A549 treated with CpdA at 1 μM for 4 hours (cell line): ENCODE measurements at places on chromosomes 2 and 18. TPM values are rescaled to one million over a fixed set of nuclear protein-coding genes. Genes with fewer than 3 reads are reported as not detected.

Gene IL37
- total RNA-seq: not detected in 5 replicates

Gene YWHAQ
- total RNA-seq: 623 to 677 TPM (median 635 TPM) in 5 replicates

Gene UGT1A8
- 0.03 to 0.08 TPM in 2 of 5 replicates, not detected in the others for total RNA-seq

Gene SLC4A3
- total RNA-seq: 2.4 to 4.0 TPM (median 2.9 TPM) in 5 replicates

Gene CYS1
- total RNA-seq: 0.90 to 1.3 TPM (median 1.1 TPM) in 5 replicates

Gene DLX2
- 0.43 to 0.99 TPM (median 0.60 TPM) in 5 replicates for total RNA-seq

Gene FRZB
- 0.03 TPM in 1 of 5 replicates, not detected in the others for total RNA-seq

Gene GDF7
- total RNA-seq: 0.02 to 0.06 TPM (median 0.03 TPM) in 5 replicates

Gene GAL3ST2
- total RNA-seq: 0.24 to 0.44 TPM (median 0.34 TPM) in 4 of 5 replicates, not detected in the other

Gene EPG5
- 4.0 to 5.2 TPM (median 4.3 TPM) in 5 replicates for total RNA-seq

Gene CXCR1
- total RNA-seq: not detected in 5 replicates

Gene CD8B
- total RNA-seq: not detected in 5 replicates

Gene SOX11
- total RNA-seq: not detected in 5 replicates

Gene PLEK
- 0.01 TPM in 1 of 5 replicates, not detected in the others for total RNA-seq

Gene BCS1L
- 39.2 to 51.4 TPM (median 48.7 TPM) in 5 replicates for total RNA-seq

Gene BMP10
- not detected in 5 replicates for total RNA-seq

Gene CNGA3
- not detected in 5 replicates for total RNA-seq

Gene GALR1
- not detected in 5 replicates for total RNA-seq

Gene ZNF2
- 3.1 to 5.0 TPM (median 3.4 TPM) in 5 replicates for total RNA-seq

Gene RASGRP3
- total RNA-seq: 0.89 to 1.7 TPM (median 1.0 TPM) in 5 replicates

Gene SCYGR4
- 0.09 TPM in 1 of 5 replicates, not detected in the others for total RNA-seq

Gene POLR1A
- 21.7 to 27.0 TPM (median 24.9 TPM) in 5 replicates for total RNA-seq

Gene PDE11A
- total RNA-seq: 0.29 to 0.58 TPM (median 0.43 TPM) in 5 replicates

Gene TSPYL6
- total RNA-seq: not detected in 5 replicates

Gene TUBA3E
- total RNA-seq: not detected in 5 replicates

Gene NPPC
- 0.11 to 0.31 TPM (median 0.27 TPM) in 5 replicates for total RNA-seq

Gene CAMKMT
- total RNA-seq: 2.9 to 5.9 TPM (median 5.5 TPM) in 5 replicates

Gene FOXD4L1
- 0.30 to 0.69 TPM (median 0.45 TPM) in 5 replicates for total RNA-seq

Gene KRTCAP3
- 0.37 to 1.5 TPM (median 0.70 TPM) in 5 replicates for total RNA-seq

Gene MARS2
- 10.1 to 12.8 TPM (median 11.1 TPM) in 5 replicates for total RNA-seq

Gene TRAK2
- total RNA-seq: 11.2 to 15.7 TPM (median 12.7 TPM) in 5 replicates

Gene TMEM247
- total RNA-seq: not detected in 5 replicates

Gene UGP2
- total RNA-seq: 77.1 to 98.5 TPM (median 84.8 TPM) in 5 replicates

Gene ITGAV
- total RNA-seq: 52.8 to 97.5 TPM (median 78.3 TPM) in 5 replicates

Gene CROCC2
- total RNA-seq: not detected in 5 replicates

Gene DYSF
- 0.73 to 0.94 TPM (median 0.81 TPM) in 5 replicates for total RNA-seq

Gene CYBRD1
- 26.3 to 37.3 TPM (median 34.4 TPM) in 5 replicates for total RNA-seq

Gene ADD2
- total RNA-seq: 17.7 to 27.3 TPM (median 22.9 TPM) in 5 replicates

Gene C1QL2
- total RNA-seq: 0.09 to 0.18 TPM (median 0.11 TPM) in 4 of 5 replicates, not detected in the other

Gene MSH2
- 40.7 to 60.4 TPM (median 43.8 TPM) in 5 replicates for total RNA-seq

Gene FHOD3
- 1.9 to 3.2 TPM (median 2.6 TPM) in 5 replicates for total RNA-seq

Gene HNMT
- 0.38 to 1.8 TPM (median 0.68 TPM) in 5 replicates for total RNA-seq

Gene CCDC88A
- 20.8 to 33.1 TPM (median 25.9 TPM) in 5 replicates for total RNA-seq

Gene CENPA
- 45.4 to 62.8 TPM (median 52.8 TPM) in 5 replicates for total RNA-seq
